ENCODE measurements at places on chromosomes 1 and 21.
A peak's percentile ranks its signal among the peaks of the same experiment; 100 is the strongest.

DNA sequence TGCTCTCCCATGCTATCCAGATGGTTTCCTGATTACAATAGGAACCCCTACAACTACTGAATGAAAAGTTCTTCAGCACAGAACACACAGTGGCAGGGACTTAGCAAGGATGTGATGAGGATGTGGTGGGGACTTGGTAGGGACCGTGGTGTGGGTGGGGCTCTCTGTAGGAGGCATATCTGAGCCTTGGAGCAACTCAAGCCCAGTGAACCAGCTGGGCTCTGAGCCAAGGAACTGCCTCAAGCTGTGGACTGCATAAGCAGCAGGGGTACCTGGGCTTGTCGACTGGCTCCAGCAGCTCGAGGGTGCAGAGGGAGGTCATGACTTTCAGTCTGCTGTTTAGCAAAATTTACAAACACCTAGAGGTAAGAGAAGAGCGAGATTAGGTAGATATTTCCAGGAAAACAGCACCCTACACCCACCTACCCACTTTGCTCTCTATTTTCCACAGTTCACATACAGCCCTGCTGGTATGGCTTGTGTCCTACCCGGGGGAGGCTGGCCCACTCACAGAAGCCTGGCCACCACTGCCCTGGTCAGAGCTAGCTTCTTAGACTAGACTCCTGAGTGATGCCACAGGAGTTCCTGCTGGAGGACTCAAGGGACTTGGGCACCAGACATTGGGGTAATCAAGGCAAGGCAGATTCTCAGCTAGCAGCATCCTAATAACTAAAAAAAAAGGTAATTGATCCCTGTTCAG, 86.8 kb upstream of the GCLM start:
- DNase-seq = peak; percentile 27

GRCh38 chr1:167477986-167478385, 40.3 kb downstream of the CD247 start:
- DNase-seq = peak; percentile 71

DNA sequence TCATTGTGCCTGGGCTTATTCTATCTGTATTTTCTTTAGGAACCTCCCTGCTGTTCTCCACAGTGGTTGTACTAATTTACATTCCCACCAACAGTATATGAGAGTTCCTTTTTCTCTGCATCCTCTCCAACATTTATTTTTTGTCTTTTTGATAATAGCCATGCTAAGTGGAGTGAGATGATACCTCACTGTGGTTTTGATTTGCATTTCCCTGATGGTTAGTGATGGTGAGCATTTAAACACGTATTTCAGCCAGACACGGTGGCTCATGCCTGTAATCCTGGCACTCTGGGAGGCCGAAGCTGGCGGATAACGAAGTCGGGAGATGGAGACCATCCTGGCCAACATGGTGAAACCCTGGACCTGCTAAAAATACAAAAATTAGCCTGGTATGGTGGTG, 57.9 kb downstream of the SLAMF6 start:
- no peak for DNase-seq

DNA sequence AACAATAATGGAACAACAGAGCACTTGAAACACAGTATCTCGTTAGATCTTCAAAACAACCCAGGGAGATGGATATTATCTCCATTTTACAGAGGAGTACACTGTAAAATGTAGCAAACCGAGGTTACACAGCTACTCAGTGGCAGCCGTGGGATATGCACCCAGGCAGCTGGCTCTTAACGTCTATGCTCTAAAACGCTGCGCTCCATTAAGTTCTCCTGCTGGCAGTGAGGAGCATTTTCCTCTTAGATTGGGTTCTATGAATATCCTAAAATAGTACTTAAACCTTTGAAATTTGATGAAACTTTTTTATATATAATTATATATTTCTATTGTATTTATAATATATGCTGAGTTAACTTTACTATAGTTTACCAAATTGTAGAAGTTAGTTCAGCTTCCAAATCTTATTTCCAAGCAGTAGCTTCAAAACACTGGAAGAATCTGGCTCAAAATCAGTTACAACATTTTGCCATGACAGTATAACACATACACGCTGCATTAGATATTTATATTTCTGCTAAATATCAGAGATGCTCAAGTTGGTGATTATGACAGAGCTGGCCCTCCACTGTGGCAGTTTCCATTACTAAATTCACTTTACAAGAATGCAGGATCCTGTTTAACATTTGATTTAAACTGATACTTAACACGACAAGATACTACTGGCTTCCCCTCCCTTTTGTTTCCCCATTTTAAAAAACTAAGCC, 49.5 kb downstream of the TGFBR3 start:
- no peak for DNase-seq

DNA sequence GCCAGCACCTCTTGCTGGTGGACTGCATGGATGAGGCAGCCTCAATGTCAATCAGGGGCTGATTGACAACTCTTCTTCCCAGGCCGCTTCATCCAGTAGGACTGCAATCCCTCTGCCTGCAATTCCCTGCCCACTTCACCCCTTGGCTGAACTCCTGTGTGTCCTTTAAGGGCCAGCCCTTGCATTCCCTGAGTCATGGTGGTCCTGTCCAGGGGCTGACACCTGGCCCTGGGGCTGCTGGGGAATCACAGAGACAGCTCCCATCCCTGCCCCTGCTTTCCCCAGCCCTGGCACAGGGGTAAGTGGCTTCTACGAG, 4.6 kb upstream of the EPS8L3 start:
- DNase-seq = no peak

DNA sequence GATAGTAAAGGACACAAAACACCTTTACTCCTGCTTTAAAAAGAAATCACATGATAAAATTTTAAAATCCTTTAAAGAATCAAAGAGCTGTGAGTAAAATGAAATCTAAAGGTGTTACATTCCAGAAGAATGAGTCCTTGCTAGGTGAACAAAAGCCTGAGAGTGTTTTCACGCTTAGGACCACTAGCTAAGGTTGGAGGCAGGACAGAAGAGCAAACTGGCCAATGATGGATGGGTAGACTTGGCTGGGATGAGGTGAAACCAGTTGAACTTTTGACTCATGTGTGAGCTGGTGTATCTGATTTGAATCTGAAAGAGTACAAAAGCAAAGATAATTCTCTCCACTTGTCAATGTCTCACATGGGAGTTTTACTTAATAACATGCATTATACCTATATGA, 35.1 kb downstream of the CATSPERE start:
- no peak for DNase-seq

- no peak for DNase-seq
Measured at GRCh38 chr1:115877511-115877910, 36.6 kb upstream of the NHLH2 start.

DNA sequence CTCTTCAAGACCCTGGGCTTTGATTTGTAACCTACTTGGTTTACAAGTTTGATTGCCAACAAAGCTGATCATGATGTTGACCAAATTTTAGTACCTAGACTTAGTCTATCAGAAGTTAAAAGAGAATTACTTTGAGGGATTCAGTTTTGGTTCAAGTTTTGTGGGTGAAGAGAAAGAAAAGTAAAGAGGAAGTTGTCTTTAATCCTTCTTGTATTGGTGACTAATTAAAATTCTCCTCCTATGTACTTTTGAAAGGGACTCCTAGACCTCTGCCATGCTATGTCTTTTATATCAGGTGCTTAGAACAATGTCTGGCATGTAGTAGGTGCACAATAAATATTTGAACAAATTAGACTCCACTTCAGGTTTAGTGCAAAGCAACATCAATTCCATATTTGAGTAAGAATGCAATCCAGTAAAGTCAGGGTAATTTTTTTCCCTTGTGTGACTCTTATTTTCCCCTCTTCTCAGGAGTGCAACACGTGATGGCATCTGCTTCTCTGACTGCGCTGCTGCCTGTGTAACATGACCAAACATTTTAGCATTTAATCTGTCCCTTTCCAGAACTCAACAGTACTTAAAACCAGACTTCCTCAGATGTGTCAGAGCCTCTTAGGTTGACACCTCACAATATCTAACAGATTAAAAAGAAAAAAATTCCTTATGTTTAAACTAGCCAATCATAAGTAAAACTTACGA, 41.1 kb upstream of the KCNQ4 start:
- no peak for DNase-seq

DNA sequence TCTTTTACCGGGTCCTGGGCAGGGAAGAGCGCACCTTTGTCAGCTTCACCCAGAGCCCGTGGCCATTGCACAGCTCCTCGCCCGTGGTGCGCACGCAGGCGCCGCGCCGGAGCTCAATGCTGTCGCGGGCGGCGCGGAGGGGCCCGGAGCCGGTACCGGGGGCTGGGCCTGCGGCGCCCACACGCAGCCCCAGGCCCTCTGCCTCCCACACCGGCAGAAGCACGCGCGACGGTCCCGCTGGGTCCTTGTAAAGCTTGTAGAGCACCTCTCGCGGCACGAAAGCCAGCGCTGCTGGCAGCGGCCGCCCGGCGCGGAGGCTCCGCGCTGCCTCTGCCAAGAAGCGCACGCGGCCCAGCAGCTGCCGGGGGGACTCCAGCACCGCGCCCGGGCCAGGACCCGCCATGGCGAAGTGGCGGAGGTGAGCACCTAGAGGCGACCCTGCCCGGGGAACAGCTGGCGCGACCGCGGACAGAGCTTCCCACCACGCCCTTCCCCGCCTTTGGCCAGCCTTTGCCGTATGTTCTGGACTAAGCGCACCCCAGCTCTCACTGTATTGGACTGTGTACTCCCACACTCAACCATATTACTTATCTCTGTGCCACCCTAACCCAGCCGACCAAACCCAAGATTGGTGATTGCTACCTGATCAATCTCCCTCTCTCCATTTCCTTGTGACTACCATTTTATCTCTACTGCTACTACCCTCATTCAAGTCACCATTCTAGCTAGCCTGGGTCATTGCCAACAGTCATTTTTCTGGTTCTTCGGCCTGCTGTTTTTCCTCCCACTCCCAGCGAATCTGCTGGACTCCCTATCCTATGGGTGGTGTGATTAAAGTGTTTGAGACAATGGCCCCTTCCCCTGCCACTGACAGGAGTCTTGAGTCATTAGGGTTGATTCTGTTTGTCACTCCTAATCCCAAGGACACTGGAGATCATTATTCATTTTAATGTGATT, at the start of gene HECTD3:
TSS of gene HECTD3 (minus strand) at position 470 of the 957 bp plus-strand sequence. CDS start at position 403, 67 bp downstream.
- peak; percentile 74 for DNase-seq

GRCh38 chr1:16605213-16605525, 8.2 kb downstream of the NBPF1 start:
- DNase-seq = no peak

- DNase-seq = no peak
Measured at GRCh38 chr1:216258856-216259255, 164.4 kb downstream of the USH2A start.

DNA sequence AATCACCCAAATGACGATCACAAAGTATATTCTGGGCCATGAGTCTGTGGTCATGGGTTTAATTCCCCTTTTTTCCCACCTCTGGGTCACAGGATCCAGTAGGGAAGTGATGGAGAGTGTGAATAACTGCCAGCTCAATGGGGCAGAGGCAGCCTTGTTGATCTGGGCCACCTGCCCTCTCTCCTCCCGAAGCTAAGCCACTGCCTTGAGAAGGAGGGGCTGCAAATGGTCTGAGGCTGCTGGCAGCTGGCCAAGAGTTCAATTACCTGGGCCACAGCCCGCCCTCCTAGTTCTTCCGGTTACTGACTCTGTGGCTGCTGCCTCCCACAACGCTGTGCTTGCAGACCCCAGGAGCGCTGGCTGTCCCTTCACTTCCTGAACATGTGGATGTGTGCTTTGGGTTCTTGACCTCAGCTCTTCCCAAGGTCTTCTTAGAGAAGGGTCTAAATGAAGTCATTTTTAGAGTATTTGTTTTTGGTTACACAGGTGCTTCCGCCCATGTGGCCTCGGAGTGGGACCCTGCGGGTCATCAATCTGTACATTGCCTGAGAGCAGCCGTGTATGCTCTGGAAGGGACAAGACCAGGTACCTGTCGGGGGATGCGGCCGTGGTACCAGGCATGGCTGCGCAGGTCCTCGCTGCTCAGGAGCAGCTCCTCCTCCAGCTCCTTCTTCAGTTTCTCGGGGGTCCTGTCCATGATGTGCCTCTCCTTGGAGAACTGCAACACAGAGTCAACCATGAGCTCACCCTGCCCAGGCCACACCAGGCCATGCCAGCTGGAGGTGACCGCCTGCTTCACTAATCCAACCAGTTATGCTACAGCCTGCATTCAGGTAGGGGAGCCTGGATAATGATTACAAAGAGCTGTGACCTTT, 89.7 kb downstream of the BCAR3 start:
- peak; percentile 89 for DNase-seq

GRCh38 chr1:118890851-118891384, 97.2 kb downstream of the TBX15 start:
- no peak for DNase-seq

- DNase-seq = no peak
Measured at GRCh38 chr1:19461220-19461554, 24.2 kb downstream of the CAPZB start.

- peak; percentile 55 for DNase-seq
Measured at GRCh38 chr21:15682186-15682895, 47.4 kb upstream of the USP25 start.
